ENCODE measurements at places on chromosomes 2 and 18.

DNA sequence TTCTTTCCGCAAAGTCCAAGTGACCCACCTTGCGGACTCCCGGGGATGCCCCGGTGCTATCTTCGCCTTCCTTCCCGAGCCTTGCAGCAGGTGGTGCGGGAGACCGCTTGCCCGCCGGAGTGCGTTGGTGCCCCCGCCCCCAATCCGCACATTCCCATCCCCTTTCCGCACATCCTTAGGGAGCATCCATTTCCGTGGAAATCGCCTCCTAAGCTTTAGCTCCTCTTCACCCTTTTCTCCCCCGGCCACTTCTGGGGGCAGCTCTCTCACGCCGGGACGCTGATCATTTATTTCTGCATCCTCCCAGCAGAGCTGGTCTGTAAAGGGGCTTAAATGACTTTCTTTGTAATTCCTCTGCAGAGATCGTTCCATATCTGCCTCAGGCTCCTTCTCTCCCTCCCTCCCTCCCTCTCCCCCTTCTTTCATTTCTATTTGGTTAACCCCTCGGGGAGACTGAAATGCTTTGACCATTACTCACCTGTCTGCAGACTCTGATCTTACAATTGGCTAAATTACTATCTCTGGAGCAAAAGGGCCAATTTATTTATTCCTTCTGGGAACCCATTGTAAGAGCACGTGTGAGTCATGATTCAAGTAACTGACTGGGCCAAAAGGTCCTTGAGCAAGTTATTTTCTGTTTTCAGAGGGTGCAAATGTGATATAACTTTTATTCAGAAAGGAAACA lies 1.3 kb upstream of the LYPD1 start:
- DNase-seq, result no peak

DNA sequence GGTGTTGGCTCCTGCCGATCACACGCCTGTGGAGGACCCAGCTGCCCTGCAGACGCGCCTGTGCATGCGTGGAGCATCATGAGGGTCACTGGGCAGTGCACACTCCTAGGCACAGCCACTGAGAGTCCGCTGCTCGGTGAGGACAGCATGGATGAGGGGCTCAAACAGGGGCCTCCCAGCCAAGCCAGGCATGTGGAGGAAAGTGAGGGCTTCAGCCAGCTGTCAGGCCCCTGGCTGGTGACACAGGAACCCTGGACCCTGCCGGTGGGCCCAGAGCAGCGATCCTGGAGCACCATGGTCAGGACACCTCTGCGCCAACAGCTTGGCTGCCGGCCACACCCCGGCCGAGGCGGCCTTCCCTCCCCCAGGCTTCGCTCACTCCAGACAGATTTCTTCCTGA lies 171.2 kb downstream of the RTP5 start:
- no peak for DNase-seq

DNA sequence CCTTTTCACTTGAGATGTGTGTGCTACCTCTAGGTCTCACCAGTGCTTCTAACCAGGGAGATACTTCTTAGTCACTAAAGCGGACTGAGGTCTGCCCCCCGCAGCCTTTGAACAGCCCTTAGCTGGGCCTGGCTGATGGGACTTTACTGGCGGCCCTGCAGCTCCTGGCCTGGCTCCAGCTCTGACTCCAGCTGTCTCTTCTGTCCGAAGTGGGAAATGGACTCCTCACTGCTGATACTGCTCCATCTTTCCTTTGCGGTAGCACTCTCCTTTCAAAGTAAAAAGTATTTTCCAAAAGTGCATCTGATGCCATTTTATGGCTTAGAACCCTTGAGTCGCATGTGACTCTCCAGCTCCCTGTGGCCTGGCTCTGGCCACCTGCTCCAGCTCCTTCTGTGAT lies 64.5 kb downstream of the ATP9B start:
- no peak for DNase-seq

DNA sequence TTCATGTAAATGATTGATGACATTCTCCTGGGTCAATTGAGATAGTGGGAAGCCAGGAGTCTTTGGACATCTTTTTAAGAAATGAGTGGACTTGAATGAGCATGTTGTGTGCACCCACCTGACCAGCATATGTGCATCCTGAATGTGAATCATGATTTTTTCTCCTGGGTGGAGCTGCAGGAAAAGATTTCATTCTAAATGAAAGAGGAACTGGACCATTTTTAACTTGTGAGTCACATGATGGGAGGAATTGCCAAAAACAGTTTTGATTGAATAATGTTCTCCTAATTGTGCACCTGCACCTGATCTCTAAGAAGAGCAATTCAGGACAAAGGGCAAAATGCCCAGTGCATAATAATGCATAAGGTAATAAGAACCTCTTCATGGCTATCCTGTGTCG lies 32.3 kb downstream of the COPS8 start:
- no peak for DNase-seq

DNA sequence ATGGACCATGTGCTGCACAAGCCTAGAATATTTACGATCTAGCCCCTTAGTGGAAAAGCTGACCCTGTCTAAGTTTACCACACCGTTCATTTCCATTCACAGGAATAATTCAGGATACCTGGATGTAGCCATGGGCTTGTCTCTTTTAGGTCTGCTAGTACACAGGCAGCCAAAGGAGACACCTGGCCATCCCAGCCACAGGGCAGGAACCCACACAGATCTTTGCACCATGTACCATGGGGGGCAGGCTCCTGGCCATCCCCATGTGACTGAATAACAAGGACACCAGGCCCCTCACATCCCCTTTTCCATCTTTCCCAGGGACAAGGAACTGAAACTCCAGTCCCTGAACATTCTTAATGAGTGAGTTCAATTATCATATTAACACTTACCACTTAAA lies 467.3 kb upstream of the MYT1L start:
- no peak for DNase-seq

- DNase-seq, result no peak
These were observed 111.3 kb upstream of the NDUFV2 start for GRCh38 chr18:8991155-8991554.

DNA sequence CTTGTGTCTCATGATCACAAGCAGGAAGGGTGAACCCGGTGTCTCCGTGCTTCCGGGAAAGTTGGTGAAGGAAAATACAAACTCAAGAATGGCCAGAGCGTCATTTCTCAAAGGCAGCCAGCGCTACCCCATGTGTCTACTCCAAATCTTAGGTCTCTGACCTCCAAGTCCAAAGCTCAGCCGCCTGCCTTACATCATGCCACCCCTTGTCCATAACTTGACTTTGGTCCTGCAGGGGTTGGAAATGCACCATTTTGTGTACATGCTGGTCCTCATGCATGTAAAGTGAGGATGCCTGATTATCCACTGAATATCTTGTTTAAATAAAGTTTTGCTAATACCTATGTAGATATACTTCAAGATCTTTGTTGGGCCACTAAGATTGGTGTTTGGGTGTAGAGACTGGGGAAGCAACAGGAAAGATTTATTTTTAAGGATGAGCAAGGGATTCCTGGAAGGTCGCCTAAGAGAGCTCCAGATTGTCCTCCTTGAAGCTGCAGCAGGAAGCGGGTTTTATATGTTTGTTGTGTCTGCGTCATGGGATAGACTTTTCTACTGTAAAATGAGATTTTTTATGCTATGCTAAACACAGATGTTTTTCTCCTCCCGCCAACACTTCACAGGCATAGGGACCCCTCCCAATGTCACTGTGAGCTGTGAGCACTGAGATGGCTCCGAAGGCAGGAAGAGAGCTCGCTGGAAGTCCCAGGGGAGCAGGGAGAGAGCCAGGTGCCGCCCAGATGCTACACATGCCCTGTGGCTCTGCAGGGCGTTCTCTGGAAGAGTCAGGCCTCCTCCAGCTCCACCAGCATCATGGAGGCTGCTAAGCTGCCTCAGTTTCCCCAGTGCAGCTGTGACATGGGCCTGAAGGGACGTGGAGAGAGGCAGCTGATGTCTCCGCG lies 176.2 kb upstream of the HDAC4 start:
- DNase-seq, result no peak

- no peak for DNase-seq
These were observed 43.8 kb upstream of the LTBP1 start for GRCh38 chr2:32902986-32903385.

DNA sequence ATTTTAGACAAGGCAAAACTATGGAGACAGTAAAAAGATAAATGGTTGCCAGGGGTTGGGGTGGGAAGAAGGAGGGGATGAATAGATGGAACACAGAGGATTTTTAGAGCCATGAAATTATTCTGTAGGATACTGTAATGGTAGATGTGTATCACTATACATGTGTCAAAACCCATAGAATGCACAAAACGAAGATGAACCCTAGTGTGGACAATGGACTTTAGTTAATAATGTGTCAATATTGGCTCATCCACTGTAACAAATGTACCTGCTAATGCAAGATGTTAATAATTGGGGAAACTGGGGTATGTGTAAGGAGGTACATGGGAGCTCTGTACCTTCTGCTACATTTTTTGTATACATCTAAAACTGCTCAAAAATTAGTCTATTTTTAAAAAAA lies 1.8 kb upstream of the CD302 start:
- DNase-seq, result no peak

GRCh38 chr2:67251741-67252140 lies 145.4 kb upstream of the ETAA1 start:
- no peak for DNase-seq

DNA sequence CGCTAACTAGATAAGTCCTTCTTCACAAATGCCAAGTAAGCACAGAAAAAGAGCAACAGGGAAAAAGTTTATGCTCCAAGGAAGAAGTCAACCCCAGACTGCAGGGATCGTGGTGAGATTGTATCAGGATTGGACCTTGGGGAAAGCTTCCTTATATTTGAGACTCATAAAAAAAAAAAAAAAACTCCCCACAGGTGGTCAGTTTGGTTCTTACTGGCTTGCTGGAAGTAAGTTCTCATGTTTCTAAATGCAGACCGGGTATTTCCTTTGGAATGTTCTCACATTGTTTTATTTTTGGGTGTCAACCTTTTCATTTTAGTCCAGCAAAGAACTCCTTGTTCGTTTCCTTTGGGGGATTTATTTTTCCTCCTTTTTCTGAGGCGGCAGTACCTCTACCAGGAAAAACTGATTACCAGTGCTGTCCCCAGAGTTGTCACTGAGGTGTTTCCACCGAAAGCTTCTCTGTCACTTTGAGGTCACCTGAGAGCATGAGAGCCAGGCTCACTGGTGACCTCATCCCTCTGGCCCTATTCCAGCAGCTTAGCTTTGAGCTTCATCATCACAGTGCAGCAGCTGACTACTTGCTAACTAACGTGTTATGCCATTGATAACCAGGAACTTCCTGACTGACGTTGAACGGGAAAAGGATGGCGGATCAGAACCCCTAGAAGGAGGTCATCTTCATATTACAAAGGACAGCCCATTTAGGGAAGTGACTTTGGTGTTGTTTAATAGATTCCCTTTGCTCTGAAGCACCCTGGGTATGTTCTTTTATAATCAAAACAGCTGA lies 16.8 kb upstream of the ATP8B1 start:
- DNase-seq, result no peak

GRCh38 chr2:108288534-108289106 lies at the start of gene SULT1C2:
Gene SULT1C2, plus strand, starts transcription at chr2:108288895. Its CDS starts 4,773 bp downstream, at chr2:108293668.
- DNase-seq, result no peak

DNA sequence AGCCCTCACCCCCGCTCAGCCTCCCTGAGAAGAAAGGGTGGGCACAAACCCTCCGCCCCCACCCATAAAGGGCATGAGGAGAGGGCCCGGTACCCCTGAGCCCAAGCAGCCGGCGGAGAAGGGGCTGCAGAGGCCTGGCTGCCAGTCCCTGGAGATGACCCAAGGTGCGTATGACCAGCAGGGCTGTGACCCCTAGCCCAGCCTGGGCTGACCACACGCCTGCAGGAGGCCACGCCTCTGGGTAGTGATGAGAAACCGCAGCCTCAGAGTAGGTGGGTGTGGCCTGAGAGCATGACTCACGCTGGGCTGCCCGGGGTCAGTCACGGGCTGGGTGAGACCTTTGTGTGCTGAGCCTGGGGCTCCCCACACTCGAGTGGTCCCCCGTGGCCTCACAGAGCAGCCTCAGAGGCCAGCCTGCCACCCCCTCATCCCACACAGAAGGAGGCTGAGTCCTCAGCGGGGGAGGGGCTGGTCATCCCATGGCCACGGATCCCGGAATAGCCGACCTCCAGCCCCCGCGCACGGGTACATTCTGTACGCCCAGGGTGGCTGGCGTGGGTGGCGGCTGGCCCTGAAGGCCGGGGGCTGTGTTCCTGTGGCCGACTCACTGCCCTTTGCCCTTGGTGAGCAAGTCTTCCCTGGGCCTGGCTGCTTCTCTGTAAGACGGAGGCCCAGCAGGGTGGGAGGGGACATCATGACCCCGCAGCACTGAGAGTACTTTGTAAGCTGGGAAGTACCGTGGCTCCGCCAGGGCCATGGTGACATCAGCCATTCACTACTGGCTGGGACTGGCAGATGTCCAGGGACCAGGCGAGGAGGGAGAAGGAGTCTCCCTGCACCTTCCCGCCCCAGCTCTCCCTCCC lies 110.8 kb upstream of the OTOS start:
- no peak for DNase-seq

- DNase-seq, result no peak
These were observed 325.3 kb upstream of the SMIM21 start for GRCh38 chr18:75752740-75753263.

GRCh38 chr18:22293417-22293816 lies 124.0 kb downstream of the GATA6 start:
- DNase-seq, result no peak

DNA sequence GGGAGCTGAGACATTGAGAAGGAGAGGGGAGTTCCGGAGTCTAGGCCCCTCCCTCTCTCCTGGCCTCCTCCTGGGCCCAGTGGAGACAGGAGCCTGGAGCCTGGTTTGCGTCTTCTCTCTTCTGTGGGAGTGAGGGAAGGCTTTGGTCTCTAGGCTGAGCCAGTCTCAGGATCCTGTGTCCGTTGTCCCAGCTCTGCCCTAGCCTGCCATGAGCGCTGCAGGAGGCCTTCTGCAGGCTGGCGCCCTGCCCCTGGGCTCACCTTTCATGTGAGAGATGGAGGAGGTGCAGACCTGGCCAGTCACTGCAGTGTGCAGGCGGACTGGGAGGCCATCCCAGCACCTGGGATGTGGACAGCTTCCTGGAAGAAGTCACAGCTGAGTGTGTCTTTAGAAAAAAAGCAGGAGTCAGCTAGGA lies 8.7 kb downstream of the IMPA2 start:
- no peak for DNase-seq

DNA sequence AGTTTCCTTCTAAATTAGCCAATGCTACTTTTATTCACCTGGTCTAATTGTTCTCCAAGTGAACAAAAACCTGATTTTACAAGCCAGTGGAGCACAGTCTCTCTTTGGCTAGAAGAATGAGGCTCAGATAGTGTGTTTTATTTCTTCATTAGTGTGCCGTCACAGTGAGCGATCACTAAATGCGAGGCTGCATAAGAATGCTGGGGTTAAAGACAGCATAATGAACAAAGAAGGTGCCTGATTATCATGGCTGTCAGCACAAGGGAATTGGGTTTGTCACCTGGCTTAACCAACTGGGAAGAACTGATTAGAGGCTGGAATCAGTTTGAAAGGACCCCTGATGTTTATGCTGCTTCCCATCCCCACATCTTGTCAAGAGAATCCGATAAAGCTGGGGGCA lies 76.4 kb downstream of the EPHA4 start:
- DNase-seq, result no peak
